ENCODE measurements at places on chromosomes 4 and X.
A peak's percentile ranks its signal among the peaks of the same experiment; 100 is the strongest.

GRCh38 chrX:11460347-11460746, 167.1 kb downstream of the AMELX start:
- DNase-seq: no peak

- no peak for DNase-seq
Observed at GRCh38 chr4:151025759-151026158, 10.7 kb upstream of the LRBA start.

DNA sequence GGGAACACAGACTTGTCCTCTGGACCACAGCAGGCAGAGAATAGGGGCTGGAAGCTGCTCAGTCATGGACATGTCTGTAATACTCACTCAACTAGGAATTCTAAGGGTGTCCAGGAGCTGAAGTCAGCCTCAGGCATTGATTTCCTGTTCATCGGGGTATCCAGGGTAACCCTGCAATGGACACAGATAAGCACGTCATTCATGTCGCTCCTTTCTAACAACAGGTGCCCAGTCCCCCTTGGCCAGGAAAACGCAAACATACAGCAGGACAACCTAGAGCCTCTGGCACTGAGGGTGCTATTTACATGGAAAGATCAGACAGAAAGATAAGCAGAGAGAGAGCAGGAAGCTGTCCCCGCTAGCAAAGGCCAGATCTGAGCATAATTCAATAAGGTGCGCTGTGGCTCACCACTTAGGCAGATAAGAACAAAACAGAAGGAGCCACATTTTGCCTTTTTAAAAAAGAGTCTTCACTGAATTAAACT, 21.3 kb downstream of the QDPR start:
- DNase-seq: no peak

GRCh38 chr4:42478946-42479345, 81.7 kb downstream of the SHISA3 start:
- DNase-seq: no peak

- DNase-seq: no peak
Observed at GRCh38 chrX:102765217-102765616, 44.7 kb downstream of the GPRASP3 start.

- DNase-seq: no peak
Observed at GRCh38 chr4:145785391-145786008, 105.6 kb downstream of the C4orf51 start.

GRCh38 chrX:17814557-17814956, 46.5 kb downstream of the RAI2 start:
- DNase-seq: no peak

GRCh38 chrX:40646489-40647306, 663 bp downstream of the CXorf38 start:
- peak; percentile 7 for DNase-seq

DNA sequence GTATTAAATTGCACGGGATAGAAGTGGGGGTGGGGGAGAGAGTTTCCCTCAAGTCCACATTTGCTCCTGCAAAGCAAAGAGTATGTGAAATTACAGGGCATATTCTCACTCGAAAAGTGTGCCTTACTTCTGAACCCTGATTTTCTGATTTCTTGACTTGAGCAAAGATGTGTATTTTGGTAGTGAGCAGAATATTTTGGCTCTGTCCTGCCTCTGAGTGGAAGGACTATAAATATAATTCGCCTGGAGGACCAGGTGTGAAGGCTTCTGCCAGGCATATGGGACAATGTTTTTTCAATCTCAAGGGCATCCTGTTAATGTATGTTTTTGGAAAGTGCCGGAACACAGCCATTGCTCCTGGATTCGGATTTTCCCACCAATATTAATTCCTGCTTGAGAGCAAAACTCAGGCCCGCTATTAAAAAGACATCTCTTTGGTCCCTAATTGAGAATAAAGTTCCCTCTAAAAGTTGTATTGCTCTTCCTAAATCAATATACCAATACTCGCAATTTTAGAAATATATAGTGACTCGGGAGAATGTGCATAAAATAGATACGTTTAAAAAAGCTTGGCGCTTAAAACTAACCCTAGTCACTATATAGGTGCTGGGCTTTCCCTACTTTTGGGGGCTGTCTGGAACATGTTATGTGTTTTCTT, 15.3 kb upstream of the PITX2 start:
- no peak for DNase-seq

DNA sequence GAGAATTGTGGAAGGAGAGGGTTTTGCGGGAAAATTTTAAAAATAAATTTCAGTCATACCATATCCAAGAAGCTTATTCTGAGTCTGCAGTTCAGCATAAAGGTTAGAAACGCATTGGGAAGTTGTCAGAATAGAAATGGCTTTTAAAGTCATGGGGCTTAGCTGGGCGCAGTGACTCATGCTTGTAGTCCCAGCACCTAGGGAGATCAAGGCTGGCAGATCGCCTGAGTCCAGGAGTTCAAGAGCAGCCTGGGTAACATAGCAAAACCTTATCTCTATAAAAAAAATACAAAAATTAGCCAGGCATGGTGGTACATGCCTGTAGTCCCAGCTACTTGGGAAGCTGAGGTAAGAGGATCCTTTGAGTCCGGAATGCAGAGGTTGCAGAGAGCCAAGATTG, 3.9 kb upstream of the PLA2G12A start:
- DNase-seq: no peak

DNA sequence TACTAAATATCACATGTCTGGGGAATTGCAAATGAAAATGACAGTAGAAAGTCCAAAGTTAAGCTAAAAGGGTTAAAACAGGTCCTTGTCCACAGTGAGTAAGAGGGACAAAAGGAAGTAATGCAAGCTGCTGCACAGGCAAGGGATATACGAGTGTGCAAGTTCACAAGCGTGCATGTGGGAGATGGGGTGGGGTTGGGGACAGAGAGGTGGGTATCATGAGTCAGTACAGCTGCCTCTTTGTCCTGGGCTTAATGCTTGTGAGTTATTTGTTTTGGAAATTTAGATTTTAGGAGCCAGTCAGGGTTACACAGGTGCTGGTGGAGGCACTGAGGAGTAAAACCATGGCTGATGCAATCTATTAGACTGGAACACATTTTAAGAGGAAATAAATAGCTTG, 3.3 kb upstream of the GPRASP2 start:
- no peak for DNase-seq

DNA sequence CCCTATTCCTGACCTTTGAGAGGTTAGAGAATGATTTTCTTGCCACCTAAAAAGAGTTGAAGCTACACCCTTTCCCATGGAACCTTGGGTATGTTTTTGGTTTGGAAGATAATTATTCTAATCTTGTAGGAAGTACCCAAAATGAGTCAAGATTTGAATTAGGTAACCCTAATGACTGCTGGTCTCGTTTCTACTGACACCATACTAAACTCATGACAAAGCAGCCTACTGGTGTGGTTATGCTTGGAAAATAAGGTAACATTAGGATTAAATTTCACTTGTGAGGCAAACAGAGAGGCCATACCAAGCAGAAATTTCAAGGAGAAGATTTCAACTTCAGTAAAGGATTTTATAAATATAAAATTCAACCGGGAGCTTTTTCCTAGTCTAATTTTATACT, 107.9 kb downstream of the FBXW7 start:
- DNase-seq: no peak

DNA sequence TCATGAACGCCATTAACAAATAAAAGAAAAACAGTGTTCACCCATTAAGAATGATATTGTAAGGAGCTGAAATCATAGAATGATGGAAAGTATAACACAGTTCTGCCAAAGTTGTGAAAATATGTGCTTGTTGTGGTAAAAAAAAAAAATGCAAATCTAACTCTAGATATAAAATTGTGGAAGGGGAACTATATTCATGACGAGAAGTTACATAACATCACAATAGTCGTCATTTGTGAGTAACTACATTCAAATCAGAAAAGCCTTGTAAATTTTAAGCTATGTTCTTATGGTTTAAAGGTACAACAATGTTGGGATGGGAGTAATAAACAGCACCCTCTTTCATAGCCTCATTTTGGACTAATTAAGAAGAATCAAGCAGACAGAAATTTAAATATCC, 57.6 kb upstream of the PRDM8 start:
- DNase-seq: no peak

DNA sequence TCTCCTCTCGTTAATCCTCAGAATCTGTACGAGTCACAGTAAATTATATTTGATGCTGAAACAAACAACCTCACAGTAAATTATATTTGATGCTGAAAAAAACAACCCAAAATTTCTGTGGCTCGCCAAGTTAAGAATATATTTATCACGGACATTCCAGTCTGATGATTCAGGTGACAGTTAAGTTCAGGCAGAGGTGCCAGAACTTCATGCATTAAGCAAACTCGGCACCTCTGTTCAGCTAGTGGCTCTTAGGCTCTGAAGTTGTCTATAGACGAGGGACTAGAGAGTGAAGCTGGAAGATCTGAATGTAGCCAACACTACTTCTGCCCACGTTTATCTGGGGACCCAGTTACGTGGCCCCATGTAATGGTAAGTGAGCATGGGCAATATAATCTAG, 132.2 kb upstream of the AGA start:
- DNase-seq: no peak

GRCh38 chr4:109497511-109497910, 62.5 kb upstream of the MCUB start:
- no peak for DNase-seq

DNA sequence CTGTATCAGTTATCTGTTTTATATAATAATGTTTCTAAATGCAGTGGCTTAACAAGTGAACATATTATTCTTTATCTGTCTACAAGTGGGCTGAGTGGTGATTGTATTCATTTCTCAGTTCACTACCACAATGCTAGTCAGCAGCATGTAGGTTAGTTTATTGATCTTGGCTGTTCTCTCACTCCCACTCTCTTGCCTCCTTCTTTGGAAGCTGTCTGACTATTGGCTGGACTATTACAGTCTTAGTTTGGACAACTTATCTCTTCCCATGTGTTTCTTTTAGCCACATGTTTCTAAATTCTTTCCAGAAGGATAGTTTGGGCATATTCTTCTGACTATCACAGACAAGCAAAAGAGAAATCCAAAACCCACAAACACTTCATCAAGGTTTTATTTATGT, 459.5 kb upstream of the AGA start:
- DNase-seq: no peak

DNA sequence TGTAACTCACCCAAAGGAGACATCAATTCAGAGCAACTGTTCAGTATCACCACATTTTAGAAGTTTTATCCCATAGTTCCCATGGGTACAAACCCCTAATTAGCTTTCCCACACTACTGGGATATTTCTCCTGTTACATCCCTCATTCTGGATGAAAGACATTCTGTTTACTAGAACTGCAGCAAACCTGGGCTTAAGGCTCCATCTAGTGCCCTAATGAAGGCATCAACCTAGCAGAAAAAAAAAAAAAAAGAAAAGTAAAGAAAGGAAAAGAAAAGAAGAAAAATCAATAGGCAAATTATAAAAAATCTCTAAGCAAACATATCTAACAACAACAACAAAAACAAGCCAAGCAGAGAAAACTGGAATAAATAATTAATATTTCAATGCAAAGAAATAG, 133.7 kb upstream of the CPXCR1 start:
- no peak for DNase-seq

- no peak for DNase-seq
Observed at GRCh38 chr4:38822748-38823303, 18.2 kb upstream of the TLR1 start.

DNA sequence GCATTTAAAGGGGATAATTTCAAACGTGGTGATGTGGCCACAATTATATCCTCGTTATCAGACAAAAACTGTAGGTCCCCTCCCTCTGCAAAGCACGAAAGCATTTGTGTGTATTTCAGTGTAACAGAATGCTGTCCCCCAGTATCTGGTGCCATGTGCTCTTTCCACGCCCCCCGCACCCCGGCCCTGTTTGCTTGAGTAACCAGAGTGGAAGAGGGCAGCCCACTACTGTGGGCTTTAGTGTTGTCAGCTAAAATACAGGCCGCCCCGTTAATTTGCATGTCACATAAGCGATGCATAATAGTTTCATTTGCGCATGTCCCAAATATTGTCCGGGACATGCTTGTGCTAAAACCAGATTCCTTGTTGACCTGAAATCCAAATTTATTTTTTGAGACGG, 110.1 kb downstream of the PHKA2 start:
- no peak for DNase-seq

DNA sequence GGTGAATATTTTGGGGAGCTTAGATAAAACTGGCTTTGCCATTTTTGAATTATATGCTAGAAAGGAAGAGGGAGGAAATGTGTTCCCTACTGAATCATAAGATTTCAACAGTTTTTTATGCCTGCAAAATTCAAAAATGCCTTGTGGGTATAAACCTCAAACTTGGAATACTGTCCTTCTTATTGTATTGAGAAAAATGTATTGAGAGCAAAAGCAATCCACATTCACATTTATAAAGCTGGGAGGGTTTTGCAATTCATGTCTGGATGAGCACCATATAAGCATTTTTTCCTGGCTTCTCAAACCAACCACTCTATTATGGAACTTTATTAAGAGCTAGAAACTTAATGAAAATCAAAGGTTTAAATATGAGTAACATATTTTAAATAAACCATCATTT, 289.8 kb downstream of the PCDH7 start:
- no peak for DNase-seq

DNA sequence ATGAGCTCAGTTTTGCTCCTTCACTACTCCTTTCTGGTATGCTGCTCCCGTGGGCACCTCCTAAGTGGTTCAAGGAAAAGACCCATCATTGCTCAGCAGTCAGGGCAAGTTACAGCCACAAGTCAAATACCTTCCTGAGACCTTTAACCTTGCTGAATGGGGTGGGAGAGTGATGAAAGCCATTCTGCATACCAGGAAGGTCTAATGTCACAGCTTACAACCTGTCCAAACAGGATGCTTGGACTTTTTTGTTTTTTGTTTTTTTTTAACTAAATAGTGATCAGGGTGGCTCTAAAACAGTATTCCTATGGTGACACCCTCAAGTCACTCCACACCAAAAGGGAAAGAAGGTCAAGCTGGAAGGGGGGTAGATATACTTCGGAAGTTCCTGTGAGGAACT, 93.1 kb downstream of the GPC3 start:
- DNase-seq: no peak

DNA sequence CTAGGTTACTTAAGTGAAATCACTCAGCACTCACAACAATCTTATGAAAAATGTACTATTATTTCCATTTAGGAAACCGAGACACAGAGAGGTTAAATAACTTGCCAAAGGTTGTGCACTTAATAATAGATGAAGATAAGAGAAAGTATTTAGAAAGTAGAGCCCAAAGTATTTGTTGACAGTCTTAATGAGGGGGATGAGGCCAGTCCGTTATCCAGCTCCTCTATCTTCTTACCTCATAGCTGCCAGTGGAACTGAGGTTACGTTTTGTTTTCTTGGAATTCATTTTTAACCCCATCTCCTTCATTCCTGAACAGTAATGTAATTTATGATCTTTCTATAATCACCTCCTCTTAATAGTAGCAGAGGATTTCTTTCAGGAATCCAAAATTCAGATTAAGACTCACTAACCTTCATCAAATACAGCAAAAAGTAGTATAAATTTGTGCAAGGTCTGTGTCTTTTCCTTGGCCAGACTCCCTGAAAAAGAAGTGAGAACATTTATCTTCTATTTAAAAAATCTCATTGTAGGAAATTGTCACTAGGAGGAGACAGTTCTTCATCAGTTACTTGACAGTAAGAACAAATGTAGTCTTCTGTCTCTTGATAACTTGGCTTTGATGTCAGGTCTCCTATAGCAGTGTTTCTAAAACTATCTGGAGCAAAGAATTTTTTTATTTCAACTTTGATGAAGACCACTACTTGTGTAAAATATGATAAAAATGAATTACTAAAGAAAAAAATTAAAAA, 35.5 kb downstream of the F8 start:
- no peak for DNase-seq

All from T-helper 2 cell (primary cell).